ENCODE measurements at places on chromosomes 3 and 15.

- no peak for DNase-seq
Measured at GRCh38 chr3:19070325-19070724, 78.0 kb upstream of the KCNH8 start.

- DNase-seq, result no peak
Measured at GRCh38 chr3:98602078-98602678, 8.8 kb upstream of the CPOX start.

DNA sequence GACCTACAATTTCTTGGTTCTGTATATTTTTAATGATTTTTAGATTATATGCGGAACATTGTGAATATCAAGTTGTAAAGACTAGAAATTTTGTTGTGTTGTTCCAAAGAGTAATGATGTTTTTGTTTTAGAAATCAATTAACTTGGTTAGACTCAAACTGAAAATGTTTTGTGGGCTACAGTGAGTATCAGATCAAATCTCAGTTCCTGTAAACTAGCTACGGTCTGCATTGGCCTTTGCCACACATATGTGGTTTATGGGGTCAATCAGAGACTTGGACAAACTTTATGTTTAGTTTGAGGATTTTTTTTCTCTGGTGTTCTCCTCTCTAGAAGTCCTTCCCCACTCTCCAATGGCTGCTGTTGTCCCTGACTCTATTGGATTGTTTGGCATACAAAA is 308.0 kb upstream of the THRB start:
- DNase-seq, result no peak

GRCh38 chr3:165523801-165524200 is 313.4 kb downstream of the BCHE start:
- DNase-seq, result no peak

DNA sequence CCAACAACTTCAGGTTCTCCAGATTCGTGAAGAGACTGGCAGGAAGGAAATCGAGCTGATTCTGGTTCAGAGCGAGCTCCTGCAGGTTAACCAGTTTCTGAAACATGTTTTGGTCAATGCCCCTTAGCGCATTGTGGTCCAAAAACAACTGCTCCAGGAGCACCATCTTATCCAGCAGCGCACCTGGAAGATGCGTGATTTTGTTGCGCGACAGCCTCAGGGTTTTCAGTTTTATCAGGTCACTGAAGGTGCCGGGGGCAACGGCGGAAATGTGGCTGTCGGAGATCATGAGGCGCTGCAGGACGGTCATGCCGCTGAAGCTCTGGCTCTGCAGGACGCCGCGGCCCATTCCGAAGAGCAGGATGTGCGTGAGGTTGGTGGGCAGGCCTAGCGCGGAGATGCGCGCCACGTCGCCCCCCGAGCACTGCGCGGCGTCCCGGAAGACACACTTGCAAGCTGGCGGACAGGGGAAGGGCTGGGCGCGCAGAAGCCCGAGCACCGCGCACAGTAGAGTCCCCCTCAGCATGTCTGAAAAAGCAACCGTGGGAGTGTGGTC is 1.2 kb downstream of the GP5 start:
- DNase-seq, result peak; percentile 38

DNA sequence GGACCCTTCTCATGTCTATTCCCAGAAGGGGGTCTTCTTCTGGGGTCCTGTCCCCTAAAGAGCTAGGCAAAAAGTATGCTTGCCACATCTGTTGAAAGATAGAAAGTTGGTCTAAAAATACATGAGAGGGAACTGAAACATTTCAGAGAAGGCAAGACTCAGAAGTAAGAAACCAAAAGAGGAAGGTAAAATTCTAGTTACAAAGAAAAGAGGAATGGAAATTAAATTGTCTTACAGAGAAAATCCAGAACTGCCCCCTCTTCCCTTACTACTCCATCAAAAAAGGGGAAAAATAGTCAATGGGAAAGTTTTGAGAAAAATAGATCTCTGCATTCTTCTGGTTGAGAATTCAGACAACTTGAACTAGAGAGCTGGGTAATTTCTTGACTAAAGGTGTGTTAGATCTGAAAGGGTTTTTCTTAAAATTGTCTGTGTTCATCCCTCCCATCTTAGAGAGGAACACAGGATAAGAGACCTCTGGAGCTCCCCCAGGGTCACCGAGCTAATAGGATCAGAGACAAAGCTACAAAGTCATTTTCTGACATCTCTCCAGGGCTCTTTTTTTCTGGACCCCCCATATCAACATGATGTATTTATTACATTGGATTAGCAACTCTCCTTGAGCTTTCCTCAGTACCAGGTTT is 32.3 kb upstream of the CCR2 start:
- no peak for DNase-seq

- no peak for DNase-seq
Measured at GRCh38 chr15:27933562-27933961, 165.6 kb downstream of the OCA2 start.

- DNase-seq, result no peak
Measured at GRCh38 chr3:187112934-187113793, 26.1 kb downstream of the RPL39L start.

- DNase-seq, result no peak
Measured at GRCh38 chr3:67215690-67216089, 217.6 kb downstream of the KBTBD8 start.

- DNase-seq, result no peak
Measured at GRCh38 chr15:100002086-100002620, 268.9 kb upstream of the LYSMD4 start.

DNA sequence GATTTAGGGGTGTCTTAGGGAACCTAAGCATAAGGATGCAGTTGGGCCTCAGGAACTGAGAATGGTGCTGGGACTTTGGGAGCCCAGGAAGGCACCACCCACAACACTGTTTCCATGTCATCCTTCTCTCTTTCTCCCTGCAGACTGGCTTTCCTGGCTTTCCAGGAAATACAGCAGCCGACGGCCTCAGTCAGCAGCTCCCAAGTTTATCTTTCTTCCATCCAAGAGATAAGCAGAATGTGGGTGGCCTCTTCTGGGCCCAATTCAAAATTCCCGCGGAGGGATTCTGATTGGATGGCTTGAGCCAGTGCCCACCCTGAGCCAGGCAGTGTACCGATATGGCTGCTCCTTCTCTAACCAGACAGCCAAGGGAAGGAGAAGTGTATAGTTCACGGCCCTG is 4.5 kb upstream of the CLN6 start:
- no peak for DNase-seq

DNA sequence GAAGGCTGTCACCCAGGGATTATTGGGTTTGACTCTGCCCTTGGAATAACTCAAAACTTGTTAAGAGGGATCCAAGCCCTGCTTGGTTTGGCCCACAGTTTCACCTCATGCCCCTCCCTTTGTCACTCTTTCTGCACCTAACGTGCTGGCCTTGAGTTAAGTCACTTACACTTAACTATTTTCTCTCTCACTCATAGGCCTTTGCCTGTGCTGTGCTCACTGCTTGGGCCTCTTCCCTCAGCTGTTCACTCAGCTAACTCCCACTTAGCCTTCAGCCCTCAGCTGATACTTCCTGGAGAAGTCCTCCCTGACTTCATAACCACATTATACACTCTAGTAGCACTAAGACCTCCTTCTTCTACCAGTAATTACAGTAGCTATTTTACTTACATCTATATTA is 133.3 kb downstream of the CMSS1 start:
- no peak for DNase-seq

GRCh38 chr3:22141769-22142168 is 390.8 kb upstream of the ZNF385D start:
- DNase-seq, result no peak

DNA sequence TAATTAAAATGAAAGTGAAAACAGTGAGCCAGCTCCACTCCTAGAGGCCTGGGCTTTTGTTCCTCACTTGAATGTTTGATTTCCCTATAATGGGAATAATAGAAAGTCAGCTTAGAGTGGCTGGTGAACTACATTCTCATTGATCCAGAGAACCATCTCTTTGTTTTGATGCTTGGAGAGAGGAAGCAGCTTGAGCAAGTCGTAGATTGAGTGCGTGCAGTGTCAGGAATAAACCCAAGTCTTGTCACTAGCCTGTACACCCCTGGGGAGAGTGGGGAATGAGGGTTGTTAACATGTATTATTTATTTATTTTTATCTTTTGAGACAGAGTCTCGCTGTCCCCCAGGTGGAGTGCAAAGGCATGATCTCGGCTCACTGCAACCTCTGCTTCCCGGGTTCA is 885 bp upstream of the LSG1 start:
- DNase-seq, result no peak

DNA sequence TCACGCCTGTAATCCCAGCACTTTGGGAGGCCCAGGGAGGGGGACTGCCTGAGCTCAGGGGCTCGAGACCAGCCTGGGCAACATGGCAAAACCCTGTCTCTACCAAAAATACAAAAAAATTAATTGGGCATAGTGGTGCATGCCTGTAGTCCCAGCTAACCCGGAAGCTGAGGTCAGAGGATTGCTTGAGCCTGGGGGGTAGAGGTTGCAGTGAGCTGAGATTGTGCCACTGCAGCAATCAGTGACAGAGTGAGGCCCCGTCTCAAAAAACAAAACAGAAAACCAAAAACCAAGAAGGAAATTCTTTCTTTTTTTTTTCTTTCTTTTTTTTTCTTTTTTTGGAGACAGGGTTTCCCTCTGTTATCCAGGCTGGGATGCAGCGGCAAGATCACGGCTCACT is 3.5 kb downstream of the SPATA12 start:
- DNase-seq, result no peak

DNA sequence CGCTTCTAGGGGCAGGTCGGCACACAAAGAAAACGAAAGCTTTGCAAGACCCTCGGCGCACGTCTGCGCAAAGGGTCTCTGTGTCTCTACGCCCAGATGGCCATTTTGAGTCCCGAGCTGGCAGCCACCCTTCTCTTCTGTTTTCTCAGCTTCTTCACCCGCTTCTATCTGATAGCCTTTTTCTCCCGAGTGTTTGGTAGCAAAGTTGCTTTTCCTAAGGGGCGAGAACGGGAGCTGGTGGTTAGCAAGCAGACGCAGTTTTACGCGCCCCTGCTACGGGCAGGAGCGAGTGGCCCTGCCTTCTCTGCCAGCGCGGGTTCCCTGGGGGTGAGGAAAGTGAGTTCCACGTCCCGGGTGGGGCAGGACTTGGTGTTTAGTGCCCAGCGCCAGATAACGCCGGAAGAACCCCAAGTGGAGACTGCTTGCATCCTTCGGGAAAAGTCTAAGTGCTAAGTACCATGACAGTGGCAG is 2.9 kb upstream of the MKRN2 start:
- no peak for DNase-seq

DNA sequence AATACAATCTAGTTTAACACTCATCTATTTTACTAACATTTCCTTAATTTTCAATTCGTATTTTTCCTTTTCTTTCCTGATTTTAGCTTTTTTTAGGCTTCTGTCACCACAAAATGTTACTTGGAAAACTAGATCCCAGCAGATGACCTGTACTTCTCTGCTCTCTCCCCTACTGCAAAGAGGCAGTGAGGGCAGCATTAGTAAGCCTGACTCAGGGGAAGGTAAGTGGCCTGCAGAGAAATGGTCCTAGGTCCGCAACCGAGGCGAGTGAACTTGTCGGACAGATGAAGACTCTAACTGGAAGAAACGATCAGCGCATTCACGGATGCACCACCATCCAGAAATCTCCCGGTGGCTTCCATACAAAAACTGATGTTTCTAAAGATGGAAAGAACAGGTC is 20.4 kb downstream of the TMEM43 start:
- DNase-seq, result no peak

DNA sequence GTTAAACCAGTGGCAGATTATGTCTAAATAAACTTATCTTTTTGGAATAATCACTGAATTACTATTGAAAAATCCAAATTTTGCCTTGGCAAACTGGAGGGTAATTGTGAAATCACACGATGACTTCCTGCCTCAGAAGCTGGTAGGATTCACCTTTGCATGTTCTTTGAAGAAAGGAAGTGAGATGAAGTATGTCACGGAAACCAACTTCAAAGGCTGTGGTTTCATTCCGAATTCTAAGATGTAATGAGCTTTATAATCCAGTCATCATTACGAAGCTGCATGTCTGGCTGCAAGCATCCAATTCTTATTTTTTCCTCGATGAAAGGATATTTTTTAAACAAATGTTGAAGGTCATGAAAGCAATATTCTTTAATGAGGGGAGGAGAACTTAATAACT is 15.0 kb upstream of the ZBED2 start:
- no peak for DNase-seq

- DNase-seq, result no peak
Measured at GRCh38 chr15:90481023-90481422, 48.7 kb upstream of the CRTC3 start.

- DNase-seq, result peak; percentile 58
Measured at GRCh38 chr3:166510382-166510781, 673.2 kb upstream of the BCHE start.

DNA sequence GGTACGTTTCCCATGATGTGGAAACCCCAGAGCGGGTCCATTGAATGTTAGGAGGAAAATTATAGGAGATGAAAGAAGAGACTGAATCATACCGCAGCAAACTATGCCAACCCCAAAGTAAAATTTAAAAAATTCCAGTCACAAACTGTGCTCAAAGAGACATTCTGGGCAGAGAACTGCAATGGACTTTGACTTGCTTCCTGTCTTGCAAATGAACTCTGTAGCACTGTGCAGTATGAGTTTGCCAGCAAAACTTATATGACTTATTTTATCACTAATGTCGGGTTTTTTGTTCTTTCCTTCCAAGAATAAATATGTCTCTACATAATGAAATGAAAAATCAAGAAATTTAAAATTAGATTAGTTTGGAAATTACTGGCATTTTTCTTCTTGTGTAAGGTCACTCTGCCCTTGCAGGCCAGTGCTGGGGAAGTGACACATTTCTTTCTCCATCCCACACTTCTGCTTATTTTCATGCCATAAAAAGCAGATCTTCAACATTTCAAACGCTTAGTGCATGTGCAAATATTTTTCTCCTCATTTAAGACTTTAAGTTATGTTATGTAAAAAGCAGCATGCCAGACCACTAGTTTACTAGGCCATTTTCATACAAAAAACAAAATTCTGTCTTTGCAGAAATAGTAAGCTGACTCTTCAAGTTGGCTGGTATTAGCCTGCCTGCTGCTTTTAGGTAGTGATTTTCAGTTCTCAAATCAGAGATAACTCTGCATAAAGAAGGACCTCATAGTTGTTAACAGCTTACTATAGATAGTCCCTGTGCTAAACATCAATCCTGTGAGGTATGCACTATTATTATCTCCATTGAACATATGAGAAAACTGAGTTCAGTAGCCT is 32.2 kb upstream of the SSR3 start:
- DNase-seq, result no peak

DNA sequence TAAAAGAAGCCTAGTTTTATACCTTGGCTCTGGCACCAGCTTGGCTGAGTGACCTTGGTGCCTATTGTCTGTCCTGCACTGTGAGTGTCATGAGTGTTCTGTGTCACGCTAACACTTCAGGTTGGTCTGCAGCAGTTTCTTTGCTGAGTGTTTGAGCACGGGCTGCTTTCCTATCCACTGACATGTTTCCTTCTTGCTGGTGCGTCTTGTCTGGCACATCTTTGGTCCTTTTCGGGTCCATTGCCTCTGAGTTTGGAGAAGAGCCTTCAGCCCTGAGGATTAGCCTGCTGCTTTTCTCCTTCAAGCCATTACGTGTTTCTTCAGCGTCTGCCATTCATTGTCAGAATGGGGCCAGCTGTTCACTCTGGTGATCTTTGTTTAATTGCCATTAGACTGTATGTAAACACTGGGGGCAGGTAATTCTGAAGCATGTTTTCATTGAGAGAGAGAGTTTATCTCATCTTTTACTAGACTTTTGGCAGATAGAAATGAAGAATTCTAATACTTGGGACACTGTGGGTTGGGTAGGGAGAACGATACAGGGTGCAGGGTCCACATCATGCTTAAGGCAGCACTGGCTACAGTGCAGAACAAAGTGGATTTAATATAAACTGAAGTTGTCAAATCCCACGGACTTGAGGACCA is 55.5 kb downstream of the LRRC28 start:
- no peak for DNase-seq

- no peak for DNase-seq
Measured at GRCh38 chr15:95684693-95685115, 645.8 kb upstream of the NR2F2 start.

GRCh38 chr3:16390581-16390980 is 122.9 kb downstream of the RFTN1 start:
- DNase-seq, result no peak
